ENCODE measurements at places on chromosomes 7 and 10.

GRCh38 chr10:128213156-128213555, 86.9 kb upstream of the MKI67 start:
- no peak for DNase-seq

- DNase-seq, result no peak
Observed at GRCh38 chr10:93462881-93463280, 19.3 kb downstream of the MYOF start.

GRCh38 chr7:104963991-104964385, 50.0 kb upstream of the KMT2E start:
- DNase-seq, result no peak

DNA sequence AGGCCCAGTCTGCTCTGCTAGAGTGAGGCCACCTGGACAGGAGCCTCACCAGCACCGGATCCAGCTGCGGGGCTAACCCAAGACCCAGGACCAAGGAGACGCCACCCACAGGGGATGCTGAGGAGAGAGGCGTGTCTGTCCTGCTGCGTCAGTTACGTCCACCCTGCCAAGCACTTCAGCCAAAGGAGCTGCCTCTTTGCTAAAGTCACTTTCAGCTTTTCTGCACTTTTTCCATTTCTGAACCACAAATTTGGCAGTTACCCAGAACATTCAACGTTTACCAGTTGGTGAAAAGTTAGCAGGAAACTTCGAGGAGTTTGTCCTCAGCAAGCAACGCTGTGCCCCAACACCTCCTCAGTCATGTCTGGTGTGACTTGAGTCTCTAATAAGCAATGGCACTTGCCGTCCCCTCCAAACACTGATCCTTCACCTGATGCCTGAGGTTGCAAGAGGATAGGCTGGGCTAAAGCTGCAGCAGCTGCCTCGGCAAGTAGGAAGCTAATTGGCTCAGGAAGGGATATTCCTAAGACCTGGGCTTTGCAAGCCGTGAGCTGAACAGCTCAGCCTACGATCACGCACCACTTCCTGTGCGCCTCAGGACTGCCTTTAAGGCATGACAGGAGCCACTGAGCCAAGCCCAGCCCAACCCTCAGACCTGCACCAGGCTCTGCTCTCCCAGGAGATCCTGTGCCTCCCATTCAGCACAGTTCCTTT, 40.1 kb downstream of the KCNH2 start:
- peak; percentile 73 for DNase-seq

DNA sequence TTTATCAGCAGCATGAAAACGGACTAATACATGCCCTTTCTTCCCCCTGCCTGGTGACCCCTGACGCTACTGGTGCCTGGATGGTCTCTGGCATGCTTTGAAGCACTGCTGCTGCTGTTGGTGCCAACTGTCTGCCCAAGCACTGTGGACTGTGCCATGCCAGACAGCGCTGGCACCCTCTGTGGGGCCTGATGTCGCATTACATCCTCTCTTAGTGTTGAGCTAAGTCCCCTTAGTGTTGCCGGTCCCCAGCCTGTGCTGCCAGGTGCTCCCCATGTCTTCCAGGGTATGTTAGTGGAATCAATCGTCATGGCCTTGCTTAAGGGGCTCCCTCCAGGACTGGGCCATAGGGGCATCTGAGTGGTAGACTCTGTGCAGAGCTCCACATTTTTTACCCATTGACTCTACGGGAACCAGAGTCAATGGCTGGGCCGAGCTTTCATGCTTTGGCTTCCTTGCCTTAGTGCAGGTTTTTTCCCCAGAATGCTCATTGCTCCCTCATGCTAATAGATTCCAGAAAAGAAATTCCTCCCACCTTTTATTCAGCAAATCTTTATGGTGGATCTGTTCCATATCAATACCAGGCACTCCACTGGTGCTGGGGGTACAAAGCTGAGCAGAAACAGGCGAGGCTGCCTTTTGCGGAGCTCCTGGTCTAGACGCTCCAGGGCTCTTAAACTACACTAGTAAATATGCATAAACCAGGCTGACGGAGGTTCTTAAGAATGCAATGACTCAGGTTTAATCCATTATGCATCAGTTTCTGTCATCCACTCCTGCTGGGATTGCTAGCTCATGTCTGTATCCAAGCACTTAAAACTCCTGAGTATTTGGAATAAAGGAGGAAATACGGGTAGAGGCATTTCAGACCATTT, 21.8 kb upstream of the MRC1 start:
- no peak for DNase-seq
